Psoas muscle (tissue), 8 donors: ENCODE measurements at places on chromosomes 4 and X. TPM values are rescaled to one million over a fixed set of nuclear protein-coding genes. Genes with fewer than 3 reads are reported as not detected.

DNA sequence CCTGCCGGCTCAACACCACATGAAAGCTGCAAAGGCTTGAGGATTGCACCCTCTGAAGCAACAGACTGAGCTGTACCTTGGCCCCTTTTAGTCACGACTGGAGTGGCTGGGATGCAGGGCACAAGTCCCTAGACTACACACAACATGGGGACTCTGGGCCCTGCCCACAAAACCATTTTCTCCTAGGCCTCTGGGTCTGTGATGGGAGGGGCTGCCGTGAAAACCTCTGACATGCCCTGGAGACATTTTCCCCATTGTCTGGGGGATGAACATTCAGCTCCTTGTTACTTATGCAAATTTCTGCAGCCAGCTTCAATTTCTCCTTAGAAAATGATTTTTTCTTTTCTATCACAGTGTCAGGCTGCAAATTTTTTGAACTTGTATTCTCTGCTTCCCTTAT is 123.5 kb upstream of the SMARCAD1 start:
- no peaks in the 10 kb centered on the region for H3K36me3 ChIP-seq
- no peaks in the 10 kb centered on the region for H3K27me3 ChIP-seq
- no peak for DNase-seq
- no peak overlapping the region for H3K4me3 ChIP-seq

DNA sequence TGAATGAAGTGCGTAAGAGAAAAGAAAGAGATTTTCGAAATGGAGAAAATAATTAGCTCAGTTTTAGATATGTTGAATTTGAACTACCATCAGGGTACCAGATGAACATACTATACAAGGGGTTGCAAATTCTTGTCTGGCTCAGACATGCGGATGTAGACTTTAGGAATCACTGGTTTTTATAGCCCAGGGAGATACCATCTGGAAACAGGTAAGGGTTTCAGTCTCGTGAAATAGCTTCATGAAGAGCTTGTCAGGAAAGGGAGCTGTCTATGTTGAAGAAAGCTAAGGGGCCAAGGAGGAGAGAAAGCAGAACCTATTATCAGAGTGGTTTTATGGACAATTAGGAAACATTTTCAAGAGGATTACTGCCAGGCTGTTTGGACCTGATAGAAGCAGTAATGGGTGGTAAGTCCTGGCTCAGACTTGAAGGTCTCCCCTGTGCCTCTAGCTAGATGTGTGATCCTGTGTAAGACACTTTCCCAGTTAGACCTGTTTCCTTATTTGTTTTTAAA is 6.7 kb downstream of the RAB9A start:
- H3K4me3 ChIP-seq = peak overlapping the region; percentile 28
- peaks cover 27% of the 10 kb centered on the region for H3K4me1 ChIP-seq
- H3K27ac ChIP-seq = no peak overlapping the region
- no peaks in the 10 kb centered on the region for H3K27me3 ChIP-seq
- H3K36me3 ChIP-seq = no peaks in the 10 kb centered on the region
- DNase-seq = no peak

DNA sequence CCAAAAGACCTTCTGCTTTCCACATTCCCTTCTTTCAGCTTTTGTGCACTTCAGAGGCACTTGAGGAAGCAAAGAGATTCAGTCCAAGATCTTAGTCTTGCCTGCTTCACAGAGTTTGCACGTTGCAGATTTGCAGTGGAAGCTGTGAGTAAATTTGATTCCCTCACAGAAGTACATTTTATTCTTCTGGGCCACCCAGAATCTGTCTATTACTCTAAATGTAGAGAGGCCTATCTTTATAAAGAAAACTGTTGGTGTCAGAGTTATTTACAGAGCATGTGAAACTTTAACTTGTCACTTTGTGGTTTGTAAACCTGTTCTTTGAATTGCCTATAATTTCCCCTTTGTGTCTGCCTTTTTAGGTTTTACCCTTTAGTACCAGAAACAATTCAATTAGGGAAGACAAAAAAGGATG is 15.5 kb downstream of the SPRY1 start:
- peaks cover 46% of the 10 kb centered on the region for H3K4me1 ChIP-seq
- H3K4me3 ChIP-seq = no peak overlapping the region
- H3K36me3 ChIP-seq = no peaks in the 10 kb centered on the region

DNA sequence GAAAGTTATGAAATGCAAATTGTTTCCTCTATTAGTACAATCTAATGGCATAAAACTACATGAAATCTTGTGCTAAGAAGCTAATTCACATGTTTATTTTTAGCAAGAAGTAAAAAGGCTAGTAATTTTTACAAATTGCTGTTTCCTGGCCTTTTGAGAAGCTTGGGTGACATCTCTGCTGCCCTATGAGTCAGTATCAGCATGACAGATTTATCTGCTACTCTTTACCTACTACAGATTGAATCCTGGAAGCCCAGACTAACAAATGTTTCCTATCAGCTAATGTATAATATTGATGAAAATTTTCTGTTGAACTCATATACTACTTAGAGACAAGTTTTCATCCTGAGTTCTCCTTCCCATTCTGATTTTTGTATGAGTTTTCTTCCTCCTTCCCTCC is 232.4 kb downstream of the DCTD start:
- H3K36me3 ChIP-seq = no peaks in the 10 kb centered on the region
- no peak overlapping the region for H3K27ac ChIP-seq
- no peak for DNase-seq
- no peak overlapping the region for H3K4me3 ChIP-seq

GRCh38 chr4:127856813-127857447 is 23.8 kb upstream of the PLK4 start:
- H3K27ac ChIP-seq = no peak overlapping the region
- H3K4me3 ChIP-seq = no peak overlapping the region
- DNase-seq = no peak
- no peaks in the 10 kb centered on the region for H3K27me3 ChIP-seq
- no peaks in the 10 kb centered on the region for H3K36me3 ChIP-seq

- H3K36me3 ChIP-seq = no peaks in the 10 kb centered on the region
- H3K4me1 ChIP-seq = no peaks in the 10 kb centered on the region
- H3K27ac ChIP-seq = no peak overlapping the region
Measured at GRCh38 chrX:110359273-110359672, 625 bp downstream of the RTL9 start.

DNA sequence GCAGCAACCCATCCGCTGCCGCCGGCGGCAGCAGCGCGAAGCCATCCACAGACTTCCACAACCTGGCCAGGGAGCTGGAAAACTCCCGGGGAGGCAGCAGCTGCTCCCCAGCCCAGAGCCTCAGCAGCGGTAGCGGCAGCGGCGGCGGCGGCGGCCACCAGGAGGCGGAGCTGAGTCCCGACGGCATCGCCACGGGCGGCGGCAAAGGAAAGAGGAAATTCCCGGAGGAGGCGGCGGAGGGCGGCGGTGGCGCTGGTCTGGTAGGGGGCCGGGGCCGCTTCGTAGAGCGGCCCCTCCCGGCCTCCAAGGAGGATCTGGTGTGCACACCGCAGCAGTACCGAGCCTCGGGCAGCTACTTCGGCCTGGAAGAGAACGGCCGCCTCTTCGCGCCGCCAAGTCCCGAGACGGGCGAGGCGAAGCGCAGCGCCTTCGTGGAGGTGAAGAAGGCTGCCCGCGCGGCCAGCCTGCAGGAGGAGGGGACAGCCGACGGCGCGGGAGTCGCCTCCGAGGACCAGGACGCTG is 4.9 kb downstream of the PRDM8 start:
- peak overlapping the region; percentile 66 for H3K4me3 ChIP-seq
- H3K27me3 ChIP-seq = peaks cover 17% of the 10 kb centered on the region

DNA sequence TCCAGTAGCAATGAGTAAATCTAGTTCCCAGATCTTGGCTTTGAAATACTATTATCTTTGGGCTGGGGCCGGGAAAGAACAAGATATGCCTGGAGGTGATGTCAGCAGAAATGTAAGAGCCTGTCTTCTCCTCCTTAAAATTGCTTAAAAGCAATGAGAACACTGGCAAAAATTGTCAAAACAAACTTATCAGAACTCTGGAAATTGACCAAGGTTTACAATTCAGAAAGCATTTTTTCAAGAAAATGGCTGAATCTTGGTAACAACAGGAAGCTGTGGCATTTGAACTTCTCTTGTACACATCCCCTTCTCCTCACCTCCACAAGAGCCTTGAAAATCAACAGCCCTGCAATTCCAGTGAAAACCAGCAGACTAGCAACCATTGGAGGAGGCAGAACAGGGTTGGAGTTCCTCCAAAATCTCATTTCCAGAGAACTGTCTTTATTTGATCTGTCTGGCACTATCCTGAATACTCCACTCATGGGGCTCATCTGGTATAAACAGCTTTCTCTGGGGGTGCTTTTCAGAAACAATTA is 13.5 kb downstream of the TIMP1 start:
- no peaks in the 10 kb centered on the region for H3K36me3 ChIP-seq
- H3K4me3 ChIP-seq = no peak overlapping the region
- no peak overlapping the region for H3K27ac ChIP-seq
- H3K4me1 ChIP-seq = no peaks in the 10 kb centered on the region
- DNase-seq = no peak

The ZIC3 gene
- not detected for total RNA-seq

The APBB2 gene
- total RNA-seq = 7.8 TPM

The CT45A10 gene
- not detected for total RNA-seq

The ZNF711 gene
- total RNA-seq = 0.75 TPM

The TLR10 gene
- 0.15 TPM for total RNA-seq

The CCKAR gene
- total RNA-seq = not detected
